BE2C (cell line): ENCODE measurements at places on chromosomes 11 and 22.
A peak's percentile ranks its signal among the peaks of the same experiment; 100 is the strongest.

- no peak for DNase-seq
Observed at GRCh38 chr11:131899950-131900580, 529.6 kb downstream of the NTM start.

- peak; percentile 92 for DNase-seq
Observed at GRCh38 chr11:120511116-120511819, at the start of gene GRIK4. GRIK4 (plus strand) TSS chr11:120511748; CDS start chr11:120660319, 148,571 bp downstream.

- DNase-seq: no peak
Observed at GRCh38 chr11:403021-403760, 9.2 kb downstream of the PKP3 start.

DNA sequence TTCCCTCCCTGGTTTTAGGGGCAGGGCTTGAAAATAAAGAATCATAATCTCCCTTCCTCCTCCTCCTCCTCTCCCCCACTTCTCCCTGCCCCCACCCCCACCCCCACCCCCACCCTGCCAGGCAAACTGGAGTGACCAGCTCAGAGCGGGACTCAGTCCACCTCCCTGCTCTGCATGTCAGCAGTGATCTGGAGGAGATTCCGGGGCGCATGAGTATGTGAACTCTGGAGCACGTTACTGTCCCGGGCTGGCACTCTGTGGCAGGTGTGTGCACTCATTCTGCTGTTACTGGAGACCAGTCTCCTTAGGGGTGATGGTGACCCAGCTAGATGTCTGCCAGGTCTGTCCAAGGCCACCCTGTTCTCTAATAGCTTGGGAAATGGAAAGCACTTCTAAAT is 33.9 kb downstream of the MARK2 start:
- no peak for DNase-seq

- DNase-seq: no peak
Observed at GRCh38 chr22:48748113-48748859, 1079.4 kb downstream of the BRD1 start.

- no peak for DNase-seq
Observed at GRCh38 chr22:28005513-28005912, 86.5 kb upstream of the PITPNB start.

DNA sequence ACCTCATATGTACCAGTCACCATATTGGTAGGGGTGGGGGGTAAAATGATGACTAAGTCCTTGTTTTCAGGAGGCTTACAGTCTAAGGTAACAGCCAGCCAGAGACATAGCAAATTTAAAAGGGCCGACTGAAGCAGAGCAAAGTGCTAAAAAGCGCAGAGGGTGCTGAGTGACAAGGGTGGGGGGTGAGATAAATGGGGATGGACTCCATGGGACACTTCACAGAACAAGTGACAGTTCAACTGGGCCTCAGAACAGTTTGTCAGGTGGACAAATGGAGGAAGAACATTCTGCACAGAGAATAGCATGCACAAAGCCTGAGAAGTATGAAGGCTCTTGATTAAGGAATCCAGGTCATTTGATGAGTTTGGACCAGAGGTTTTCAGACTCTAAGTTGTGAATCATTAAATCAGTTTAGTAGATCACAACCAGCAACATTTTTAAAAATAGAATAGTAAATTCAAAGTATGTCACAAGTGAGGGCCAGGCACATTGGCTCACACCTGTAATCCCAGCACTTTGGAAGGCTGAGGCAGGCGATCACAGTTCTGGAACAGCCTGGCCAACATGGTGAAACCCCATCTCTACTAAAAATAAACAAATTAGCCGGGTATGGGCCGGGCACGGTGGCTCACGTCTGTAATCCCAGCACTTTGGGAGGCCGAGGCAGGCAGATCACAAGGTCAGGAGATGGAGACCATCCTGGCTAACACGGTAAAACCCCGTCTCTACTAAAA is 14.0 kb downstream of the BBS1 start:
- no peak for DNase-seq

DNA sequence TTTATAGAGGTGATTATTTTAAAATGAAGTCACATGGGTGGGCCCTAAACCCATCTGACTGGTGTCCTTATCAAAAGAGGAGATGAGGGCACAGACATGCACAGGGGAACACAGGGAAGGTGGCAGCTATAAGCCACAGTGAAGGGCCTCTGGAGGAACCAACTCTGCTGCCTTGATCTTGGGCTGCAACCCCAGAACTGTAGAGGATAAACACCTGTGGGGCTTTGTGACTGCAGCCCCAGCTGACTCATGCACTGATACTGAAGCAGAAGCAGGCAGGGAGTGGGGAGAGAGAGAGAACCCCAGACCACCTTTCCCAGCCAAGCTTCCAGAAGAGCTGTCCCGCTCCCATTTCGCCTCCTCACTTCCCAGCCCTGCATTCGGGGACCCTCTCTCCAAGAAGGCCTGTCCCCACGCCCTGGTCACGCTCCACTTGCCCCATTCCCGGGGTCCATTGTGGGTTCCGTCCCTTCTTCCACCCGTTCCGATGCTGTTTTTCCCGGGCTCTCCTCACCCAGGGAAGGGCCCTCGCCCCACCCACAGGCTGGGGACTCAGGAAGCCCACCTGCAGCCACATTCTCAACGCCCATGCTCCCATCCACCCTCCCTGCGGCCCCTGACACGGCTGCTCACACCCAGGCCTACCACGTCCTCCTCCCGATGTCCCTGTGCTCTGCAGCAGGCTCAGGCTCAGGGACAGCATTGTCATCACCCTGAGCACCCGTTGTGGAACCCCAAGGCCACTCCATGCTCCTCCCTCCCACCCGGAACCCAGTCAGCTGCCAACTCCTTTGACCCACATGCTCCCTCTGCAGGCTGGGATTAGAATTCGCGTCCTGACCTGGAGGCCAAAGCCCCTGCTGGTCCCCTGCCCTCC is 90.8 kb upstream of the SHANK2 start:
- peak; percentile 46 for DNase-seq

- DNase-seq: no peak
Observed at GRCh38 chr11:92703449-92703830, 266.0 kb upstream of the MTNR1B start.

GRCh38 chr11:7473717-7474116 is 11.6 kb upstream of the OLFML1 start:
- no peak for DNase-seq

- DNase-seq: no peak
Observed at GRCh38 chr11:88035271-88035670, 140.0 kb downstream of the RAB38 start.

DNA sequence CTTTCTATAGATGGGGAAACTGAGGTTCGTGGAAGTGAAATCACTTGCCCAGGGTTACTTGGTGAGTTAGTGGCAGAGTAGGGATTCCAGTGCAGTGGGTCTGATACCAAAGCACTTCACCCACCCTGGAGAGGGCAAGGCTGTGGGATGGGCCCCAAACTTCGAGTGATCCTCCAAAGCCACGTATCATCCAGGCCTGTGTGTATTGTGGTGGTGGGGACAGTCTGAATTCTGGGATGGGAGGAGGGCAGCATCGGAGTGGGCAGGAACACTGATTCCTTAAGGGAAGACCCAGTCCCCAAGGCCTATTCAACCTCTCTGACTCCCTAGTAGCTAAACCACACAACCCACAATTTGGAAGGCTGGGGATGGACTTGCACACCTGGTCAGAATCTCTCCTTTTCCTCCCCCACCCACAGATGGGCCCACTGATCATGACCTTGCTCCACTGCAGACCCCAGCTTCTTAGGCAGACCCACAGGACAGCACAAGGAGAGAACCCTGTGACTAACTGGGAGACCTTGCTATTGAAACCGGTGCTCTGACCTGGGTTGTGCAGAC is 11.5 kb downstream of the TMPRSS13 start:
- DNase-seq: no peak
